ENCODE measurements at places on chromosomes 13 and 19. TPM values are rescaled to one million over a fixed set of nuclear protein-coding genes. Genes with fewer than 3 reads are reported as not detected.
A peak's percentile ranks its signal among the peaks of the same experiment; 100 is the strongest.

DNA sequence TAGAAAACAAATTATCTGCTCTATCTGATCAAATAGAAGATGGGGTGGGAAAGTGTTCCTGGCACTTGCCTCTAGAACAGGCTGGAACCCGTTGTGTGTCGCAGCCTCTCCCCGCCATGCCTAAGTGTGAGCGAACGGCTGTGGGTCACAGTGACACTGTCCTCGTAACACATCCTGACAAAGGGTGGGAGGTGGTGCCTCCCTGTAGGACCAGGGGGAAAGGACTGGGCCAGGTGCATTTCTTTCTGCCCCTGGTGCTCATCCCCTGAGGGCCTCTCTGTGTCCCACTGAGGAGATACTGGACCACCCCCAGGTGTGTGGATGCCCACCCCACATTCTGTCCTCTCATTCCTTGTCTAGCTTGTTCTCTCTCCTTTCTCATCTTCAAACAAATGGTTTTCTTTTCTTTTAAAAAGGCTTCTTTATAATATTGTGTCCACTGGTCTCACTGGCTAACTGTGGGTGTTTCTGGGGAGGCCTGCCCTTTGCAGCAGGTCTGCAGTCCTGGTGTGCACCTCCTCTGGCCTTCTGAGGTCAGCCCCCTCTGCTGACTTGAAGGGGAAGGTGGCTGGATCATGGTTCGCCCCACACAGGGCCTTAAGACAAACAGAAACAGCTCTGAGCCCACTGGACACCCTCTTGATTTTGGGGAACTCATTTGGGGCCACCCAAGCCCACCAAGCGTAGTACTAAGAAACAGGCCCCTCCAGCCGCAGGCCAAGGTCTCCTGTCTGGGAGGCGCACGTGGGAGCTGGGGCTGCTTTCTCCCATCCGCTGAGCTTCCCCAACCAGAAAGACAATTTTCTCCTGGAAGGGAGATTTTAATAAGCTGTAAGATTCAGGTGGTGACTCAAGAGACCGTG lies 152.5 kb upstream of the SOX1 start:
- no peak for DNase-seq

DNA sequence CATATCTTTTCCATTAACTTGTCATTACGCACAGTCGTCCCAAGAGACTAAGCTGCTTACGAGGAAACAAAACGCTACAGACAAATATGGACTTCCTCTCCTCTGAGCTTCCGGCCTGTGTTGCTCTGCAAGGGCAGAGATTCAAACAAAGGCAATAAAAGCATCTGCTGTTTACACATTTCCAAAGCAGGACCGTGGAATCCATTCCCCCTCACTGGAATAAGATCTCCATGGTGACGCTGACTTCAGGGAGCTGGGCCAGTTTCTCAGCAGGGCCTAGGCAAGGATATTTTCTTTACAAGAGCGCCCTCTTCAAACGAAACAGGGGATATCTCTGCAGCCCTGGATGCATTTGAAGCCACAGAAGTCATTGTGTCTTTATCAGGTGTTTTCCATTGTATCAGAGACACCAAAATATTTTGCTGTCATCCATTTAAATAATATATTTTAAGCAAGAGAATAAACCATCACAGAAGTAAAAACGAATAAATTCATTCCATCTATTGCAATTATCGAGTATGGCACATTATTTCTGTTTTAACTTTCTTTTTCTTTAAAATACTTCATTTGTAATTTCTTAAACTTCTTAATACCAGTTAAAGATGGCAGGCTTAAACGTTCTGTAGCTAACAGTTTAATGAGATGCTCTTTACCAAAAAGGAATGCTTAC lies 177.5 kb downstream of the DCLK1 start:
- peak; percentile 94 for DNase-seq

DNA sequence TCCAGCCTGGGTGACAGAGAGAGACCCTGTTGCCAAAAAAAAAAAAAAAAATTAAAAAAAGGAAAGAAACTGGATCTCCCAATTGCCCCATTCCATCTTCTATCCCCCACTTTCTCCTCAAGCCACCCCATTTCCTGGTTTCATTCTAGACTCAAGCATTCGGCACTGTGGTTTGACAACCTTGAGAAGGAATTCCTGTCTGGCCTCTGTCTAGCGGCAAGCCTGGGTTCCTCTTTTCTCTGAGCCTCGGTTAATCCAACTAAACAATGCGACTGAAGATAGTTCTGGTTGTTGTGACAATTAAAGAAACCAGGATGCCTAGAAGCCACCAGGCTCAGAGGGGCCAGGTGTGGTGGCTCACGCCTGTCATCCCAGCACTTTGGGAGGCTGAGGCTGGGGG lies 3.3 kb upstream of the C3 start:
- no peak for DNase-seq

ZNF578 gene
- 1.3 TPM for polyA plus RNA-seq

ONECUT3 gene
- polyA plus RNA-seq = not detected

DNA sequence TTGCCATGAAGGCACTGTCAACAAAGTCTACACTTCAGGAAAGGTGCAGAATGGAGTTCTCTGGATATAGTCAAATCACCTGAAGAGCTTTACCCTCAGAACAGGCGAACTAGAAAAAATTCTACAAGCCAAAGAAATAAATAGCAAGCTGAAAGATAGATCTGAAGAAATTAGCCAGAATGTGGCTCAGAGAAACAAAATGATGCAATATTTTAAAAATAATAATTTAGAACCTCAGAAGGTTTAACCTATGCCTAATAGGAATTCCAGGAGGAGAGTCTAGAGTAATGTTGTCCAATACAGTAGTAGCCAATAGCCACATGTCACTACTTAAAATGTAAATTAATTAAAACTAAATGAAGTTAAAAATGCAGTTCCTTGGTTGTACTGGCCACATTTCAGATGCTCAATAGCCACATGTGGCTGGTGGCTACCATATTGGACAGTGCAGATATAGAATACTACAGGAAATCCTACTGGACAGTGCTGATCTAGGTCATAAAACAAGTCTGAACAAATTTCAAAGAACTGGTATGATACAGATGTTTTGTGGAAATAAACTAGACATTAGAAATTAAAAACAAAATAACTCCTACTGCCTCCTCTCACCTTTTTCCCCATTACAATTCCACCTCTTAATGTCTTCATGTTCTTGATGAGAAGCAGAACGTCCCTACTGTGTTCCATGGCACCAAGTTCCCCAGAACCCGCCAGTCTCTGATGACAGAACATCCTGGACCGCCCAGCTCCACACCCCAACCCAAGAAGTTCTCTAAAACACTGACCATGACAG lies 679 bp upstream of the CDADC1 start:
- DNase-seq = no peak

- peak; percentile 9 for DNase-seq
Observed at GRCh38 chr19:58166708-58167280, 16.1 kb upstream of the ZNF274 start.

- DNase-seq = no peak
Observed at GRCh38 chr13:97904059-97904458, 49.4 kb upstream of the IPO5 start.

ZNF230 gene
- 2.7 TPM for polyA plus RNA-seq

DNA sequence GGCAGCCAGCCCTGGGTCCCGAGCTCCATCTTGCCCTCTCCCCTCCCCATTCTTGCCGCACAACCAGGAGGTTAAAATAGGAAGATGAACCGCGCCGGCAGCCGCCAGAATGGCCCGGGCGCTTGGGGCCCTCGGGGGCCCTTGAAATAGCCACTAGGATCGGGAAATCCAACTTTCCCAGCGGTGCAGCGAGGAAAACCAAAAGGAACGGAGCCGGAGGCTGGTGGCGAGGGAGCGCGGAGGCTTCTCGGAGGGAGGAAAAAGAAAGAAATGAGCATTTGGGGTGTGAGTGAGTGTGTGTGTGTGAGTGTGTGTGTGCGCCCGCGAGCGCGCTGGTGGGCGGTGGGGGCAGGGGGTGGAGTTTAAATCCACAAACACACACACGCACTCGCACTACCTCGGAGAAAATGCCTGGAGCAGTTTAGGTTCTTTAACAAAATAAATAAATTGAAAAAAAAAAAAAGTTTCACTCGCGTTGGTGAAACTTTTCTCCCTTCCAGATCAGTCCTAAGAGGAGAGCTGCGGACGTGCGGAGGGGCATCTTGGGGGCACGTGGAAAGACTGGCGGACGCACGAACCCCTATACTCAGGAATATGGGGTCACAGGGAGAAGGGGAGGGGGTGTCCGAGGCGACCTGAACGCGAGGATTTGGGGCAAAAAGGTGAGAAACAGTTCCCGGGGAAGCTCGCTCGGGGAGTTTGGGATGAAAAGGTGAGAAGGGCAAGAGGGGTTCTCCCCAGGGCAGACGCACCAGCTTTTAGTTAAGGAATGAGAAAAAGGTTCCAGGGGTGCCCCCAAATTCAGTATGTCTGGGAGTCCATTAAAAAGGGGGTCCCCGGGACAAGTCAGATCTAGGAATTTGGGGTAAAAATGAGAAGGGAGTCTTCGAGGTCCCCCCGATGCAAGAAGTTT lies 1.3 kb downstream of the RFX2 start:
- DNase-seq = peak; percentile 83

DNA sequence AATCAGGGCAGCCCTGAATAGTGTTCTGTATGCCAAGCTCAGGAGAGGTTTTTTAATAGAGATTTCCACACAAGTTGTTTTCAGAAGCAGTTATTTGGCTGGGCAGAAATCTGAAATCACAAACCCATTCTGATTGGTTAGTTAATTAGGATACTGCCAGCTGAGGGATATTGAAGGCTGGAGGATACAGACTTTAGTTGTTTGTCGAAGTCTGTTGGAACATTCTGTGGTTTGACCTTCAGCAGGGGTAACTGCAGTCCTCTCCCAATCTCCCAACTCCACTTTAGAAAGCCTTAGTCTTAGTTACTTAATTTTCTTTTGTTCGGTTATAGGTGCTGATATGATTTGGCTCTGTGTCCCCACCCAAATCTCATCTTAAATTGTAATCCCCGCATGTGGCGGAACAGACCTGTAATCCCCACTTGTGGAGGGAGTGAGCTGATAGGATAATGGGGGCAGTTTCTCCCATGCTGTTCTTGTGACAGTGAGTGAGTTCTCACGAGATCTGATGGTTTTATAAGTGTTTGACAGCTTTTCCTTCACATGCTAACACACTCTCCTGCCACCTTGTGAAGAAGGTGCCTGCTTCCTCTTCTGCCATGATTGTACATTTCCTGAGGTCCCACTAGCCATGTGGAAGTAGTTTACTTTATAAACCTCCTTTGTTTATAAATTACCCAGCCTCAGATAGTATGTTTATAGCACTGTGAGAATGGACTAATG lies 169.2 kb downstream of the GPC5 start:
- no peak for DNase-seq

- DNase-seq = peak; percentile 47
Observed at GRCh38 chr13:102978168-102978567, 88.0 kb downstream of the SLC10A2 start.

RFXAP gene
- 2.2 TPM for polyA plus RNA-seq

Measured in GM23248 (cell line).